ENCODE measurements at places on chromosomes 4 and X.

GRCh38 chr4:3836756-3837601, 70.8 kb downstream of the ADRA2C start:
- DNase-seq, result no peak

GRCh38 chr4:4765811-4766210, 93.7 kb upstream of the MSX1 start:
- DNase-seq, result no peak

DNA sequence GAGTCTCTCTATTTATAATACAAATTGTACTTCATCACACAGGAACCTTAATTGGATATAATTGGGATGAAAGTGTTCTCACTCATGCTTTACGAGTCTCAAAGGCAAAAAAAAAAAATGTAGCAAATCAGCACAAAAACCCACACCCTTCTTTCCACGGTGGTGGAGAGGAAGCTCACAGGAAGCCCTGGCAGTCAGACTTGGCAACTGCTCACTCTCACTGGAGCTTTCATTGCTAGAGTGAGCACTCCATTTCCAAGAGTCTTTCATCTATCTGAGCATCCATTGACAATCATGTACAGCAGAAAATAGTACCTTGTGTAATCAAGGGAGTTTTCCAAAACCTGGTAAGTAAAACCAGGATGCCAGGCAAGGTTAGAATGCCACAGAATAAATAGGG, 2159.4 kb upstream of the AGA start:
- no peak for DNase-seq

GRCh38 chr4:5165420-5166369, 114.4 kb downstream of the STK32B start:
- no peak for DNase-seq

DNA sequence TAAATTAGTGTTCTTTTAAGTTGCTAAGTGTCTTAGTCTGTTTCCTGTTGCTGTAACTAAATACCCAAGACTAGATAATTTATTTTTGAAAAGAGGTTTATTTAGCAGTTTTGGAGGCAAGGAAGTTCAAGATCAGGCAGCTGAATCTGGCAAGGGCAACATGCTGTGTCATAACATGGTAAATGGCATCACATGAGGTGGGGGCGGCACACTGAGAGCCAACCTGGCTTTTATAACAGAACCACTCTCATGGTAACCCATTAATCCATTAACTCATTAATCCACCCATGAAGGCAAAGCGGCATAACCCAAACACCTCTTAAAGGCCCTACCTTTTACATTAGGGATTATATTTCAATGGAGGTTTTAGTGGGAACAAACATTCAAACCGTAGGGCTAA, 182.2 kb upstream of the GATB start:
- no peak for DNase-seq

GRCh38 chr4:57132743-57133137, 22.6 kb upstream of the IGFBP7 start:
- DNase-seq, result no peak

DNA sequence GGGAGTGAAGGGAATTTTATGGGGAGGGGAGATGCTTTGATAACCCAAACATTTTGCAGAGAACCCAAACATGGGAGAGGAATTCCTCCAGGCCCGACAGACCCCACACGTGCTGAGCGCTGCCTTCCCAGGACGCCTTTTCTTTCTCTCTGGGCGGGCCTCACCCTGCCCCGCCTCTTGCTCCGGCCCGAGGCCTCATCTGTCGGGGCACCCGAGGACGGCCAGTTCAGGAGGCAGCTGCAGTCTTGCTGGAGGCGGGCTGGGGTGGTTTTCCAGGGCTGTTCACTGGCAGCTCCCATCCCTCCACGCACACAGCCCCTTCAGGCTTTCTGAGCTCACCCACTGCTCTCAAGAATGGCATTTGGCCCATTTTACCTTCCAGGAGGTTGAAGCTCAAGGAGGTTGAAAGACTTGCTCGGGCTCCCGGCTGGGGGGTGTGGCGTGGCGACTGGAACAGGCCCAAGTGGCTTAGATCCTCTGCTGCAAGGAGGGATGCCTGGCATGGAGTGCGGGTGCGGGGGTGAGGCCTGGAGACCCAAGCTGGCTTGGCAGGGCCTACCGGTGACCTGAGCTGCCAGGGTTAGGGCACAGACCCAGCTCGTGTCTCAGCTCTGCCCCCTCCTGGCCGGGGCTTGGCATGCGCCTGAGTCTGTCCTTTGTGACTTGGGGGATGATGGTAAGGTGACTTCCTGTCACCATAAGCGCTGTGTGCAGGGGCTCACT, 99.2 kb downstream of the PSAPL1 start:
- no peak for DNase-seq

All from GM12864 (cell line).